Psoas muscle (tissue), 8 donors: ENCODE measurements at places on chromosomes 5 and 9. TPM values are rescaled to one million over a fixed set of nuclear protein-coding genes. Genes with fewer than 3 reads are reported as not detected.

GRCh38 chr9:16515207-16515606, 355.3 kb downstream of the BNC2 start:
- no peak overlapping the region for H3K27ac ChIP-seq
- no peaks in the 10 kb centered on the region for H3K36me3 ChIP-seq
- peaks cover 3% of the 10 kb centered on the region for H3K4me1 ChIP-seq
- no peaks in the 10 kb centered on the region for H3K27me3 ChIP-seq
- H3K4me3 ChIP-seq = no peak overlapping the region

DNA sequence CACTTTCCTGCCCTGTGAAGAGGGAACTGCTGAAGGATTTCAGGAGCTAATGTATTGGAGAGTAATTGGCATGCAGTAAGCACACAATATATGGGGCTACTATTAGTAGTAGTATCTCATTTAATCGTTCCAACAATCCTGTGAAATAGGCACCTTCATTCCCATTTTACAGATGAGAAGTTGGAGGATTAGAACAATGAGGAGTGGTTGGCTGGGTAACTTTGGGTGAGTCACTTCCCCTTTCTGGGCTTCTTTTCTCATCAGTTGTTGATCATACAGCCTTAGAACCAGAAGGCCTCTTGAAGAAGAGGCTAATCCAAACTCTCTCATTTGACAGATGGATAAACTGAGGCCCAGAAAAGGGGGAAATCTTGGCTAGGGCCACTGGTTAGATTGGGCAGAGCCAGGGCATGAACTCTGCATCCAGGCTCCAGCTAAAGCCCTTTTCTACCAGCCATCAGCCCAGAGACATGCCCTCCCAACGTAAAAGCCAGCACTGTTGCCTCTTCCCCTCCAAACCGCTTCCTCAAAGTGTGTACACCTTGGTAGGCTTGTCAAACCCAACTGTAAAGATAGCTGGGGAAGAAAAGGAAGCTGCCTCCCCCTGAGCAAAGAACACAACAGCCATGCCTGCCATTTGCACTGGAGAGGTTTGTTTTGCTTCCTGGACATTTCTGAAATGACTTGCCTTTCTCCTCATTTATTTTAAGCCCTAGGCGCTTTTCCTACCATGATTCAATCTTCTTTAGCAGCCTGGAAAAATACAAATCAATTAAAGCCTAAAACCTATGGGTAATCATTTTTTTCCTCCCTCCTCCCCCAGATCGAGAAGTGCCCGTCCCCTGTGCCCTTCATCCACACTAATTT, 992 bp downstream of the SPACA9 start:
- no peak overlapping the region for H3K4me3 ChIP-seq
- no peaks in the 10 kb centered on the region for H3K4me1 ChIP-seq
- H3K27me3 ChIP-seq = no peaks in the 10 kb centered on the region
- no peak overlapping the region for H3K27ac ChIP-seq
- no peak for DNase-seq
- no peaks in the 10 kb centered on the region for H3K36me3 ChIP-seq

The CRHBP gene
- total RNA-seq = 0.50 TPM

The CDH9 gene
- total RNA-seq = not detected
